ENCODE measurements at places on chromosomes 7 and 10.
A peak's percentile ranks its signal among the peaks of the same experiment; 100 is the strongest.

DNA sequence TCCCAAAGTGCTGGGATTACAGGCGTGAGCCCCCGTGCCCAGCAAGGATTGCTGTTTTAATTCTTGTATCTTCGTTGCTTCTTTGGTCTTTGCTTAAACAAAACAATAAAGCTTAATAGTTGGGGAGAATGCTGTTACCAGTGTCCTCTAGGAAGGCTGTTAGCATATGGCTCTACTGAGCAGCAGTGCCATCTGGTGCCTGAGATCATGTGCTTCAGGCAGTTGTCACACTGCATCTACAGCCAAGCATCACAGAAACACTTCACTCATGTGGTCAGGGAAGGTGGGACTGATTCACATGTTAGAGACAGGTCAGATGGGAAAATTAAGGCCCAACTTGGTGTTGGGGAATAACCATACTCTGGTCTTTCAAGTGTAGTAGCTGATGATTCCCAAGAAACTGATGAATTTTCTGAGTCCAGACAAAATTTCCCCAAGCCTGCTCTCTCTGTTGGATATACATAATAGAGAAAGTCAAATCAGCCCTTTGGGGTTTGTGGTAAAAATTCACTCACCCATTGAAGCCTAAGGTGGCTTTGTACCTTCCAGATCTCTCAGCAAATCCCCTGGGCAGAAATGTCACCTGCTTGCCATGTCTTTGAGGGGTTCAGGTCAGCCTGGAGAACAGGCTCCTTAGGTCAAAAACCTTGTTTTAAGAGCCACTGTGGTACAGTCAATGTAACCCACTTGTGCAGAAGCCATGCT lies 28.4 kb downstream of the UBE2D4 start:
- DNase-seq: peak; percentile 25

- no peak for DNase-seq
Measured at GRCh38 chr7:94266238-94266644, 128.5 kb upstream of the COL1A2 start.

- no peak for DNase-seq
Measured at GRCh38 chr10:28906934-28907333, 229.6 kb downstream of the BAMBI start.

DNA sequence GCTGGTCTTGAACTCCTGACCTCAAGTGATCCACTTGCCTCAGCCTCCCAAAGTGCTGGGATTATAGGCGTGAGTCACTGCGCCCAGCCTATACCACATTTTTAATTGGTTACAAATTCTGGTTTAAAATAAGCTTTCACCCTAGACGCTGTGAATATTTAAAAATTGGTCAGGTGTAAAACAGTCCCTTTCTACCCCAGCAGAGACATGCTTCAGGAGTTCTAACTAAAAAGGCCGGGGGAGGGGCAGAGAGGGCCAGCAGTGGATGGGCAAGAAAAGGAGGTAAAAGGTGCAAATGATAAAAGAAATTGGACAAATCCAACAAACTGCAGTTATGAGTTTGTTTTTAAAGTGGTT lies 70.0 kb downstream of the WAPL start:
- DNase-seq: no peak

GRCh38 chr7:141191277-141191676 lies 117.4 kb downstream of the TMEM178B start:
- DNase-seq: no peak

GRCh38 chr7:159015454-159016410 lies 128.9 kb downstream of the VIPR2 start:
- no peak for DNase-seq

DNA sequence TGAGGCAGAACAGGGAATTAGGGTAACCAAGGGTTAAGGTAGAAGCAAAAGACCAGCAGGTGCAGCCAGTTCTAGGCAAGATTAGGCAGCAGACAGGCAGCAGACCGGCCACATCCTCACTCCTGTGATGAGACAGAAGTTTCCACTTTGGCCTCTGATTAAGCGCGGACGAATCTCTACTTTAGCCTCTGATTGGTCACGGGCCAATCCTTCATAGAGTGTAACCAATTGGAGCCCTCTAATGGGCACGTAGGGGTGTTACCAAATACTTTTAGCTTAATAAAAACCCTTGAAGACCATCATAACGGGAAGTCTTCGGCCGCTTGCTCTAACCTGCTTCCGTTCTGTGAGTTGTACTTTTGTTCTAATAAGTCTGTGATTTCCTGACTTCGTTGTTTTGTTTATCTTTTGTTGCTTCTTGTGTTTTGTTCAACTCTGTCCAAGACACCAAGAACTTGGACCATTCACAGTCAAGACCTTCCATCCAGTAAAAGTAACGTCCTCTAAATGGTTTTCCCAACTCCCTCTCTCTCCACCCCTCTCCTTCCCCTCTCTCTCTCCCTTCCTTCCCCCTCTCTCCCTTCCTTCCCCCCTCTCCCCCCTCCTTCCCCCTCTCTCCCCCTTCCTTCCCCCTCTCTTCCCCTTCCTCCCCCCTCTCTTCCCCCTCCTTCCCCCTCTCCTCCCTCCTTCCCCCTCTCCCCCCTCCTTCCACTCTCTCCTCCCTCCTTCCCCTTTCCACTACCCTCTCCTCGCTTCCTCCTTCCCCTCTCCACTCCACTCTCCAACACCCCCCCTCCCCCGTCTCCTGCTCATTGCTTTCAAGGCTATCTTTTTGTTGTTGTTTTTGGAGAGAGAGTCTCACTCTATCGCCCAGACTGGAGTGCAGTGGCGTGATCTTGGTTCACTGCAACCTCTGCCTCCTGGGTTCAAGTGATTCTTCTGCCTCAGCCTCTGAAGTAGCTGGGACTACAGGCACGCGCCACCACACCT lies 13.2 kb upstream of the MALSU1 start:
- DNase-seq: no peak

DNA sequence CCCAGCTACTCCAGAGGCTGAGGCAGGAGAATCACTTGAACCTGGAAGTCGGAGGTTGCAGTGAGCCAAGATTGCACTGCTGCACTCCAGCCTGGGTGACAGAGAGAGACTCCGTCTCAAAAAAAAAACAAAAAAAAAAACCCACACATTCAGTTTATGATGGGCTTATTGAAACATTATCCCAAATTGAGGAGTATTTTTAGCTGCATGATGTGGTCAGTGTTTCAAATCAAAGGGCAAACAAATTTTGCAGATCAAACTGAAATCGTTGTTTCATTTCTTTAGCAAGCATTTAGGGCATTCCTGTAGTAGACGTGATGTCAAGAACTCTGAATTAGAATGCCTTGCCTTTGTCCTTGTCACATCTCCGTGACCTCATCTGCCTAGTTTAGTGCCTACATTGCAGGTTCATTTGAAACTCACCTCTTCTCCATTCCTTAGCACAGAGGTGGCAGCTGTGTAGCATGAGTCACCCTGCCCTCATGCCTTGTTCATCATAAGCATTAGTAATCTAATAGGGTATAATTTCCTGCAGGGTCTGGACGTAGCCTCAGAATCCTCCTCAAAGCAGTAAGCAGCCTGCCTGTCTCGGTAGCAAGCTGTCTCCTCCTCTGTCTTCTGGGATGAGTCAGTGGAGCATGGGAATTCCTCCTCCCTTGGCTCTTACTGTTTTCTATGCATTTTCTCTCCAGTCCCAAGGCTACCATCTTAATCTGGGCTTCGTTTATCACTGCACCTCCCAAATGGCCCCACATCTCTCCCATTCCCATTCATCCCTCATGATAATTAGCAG lies 73.8 kb downstream of the CUL1 start:
- DNase-seq: peak; percentile 55

GRCh38 chr7:131538071-131538812 lies 18.2 kb downstream of the PODXL start:
- DNase-seq: no peak

GRCh38 chr10:130232166-130233034 lies 96.2 kb downstream of the GLRX3 start:
- no peak for DNase-seq

DNA sequence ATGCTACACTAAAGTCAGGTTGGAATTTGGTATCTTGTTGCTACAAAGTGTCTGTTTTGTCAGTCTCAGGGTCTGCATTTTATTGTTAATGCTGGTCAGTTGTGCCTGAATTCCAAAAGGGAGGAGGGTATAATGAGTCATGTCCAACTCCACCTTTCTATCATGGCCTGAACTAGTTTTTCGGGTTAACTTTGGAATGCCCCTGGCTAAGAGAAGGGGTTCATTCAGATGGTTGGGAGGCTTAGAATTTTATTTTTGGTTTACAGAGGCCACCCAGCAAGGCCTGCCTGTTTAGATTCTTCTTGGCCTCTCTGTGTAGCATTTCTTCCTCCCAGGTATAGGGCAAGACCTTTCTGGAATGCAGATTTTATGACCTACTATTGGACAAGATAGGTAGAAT lies 93.2 kb downstream of the SKIDA1 start:
- no peak for DNase-seq

DNA sequence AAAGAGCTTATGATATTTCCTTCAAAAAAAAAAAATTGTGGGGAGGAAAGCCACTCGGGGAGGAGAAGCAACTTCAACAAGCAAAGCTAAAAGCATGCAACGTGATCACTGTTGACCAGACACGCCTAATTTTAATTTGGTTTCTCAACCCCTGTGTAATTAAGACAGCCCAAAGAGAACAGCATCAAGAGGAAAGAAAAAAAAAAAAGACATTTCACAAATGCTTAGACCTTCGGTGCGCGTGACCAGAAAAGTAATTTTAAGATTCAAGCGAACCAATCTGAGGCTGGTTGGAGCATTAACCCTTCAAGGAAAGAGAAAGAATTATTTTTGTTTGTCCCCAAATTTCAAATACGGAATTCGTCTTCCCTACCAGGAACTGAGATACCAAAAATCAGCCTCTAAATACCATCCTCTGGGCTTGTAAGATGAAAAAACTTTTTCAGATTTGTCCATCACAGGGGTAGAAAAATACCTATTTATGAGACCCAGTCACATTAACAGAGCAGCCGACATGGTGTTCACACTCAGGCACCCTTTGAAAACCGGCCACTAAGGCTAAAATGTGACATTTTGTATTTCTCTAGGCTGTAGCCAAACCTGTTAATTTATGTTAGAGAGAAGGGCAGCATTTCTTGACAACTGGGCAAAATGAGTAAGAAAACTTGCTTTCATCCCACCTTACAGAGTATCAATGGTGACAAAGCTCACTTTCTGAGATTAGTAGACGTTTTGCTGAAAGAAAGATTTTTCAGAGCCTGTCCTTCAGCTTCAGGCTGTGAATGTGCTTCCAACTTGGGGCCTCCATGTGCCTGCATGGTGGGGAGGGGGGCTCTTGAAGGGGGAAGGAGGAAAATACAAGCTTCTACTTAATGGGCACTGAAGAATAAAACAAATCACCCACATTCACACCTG lies 179.9 kb upstream of the KLF14 start:
- no peak for DNase-seq

DNA sequence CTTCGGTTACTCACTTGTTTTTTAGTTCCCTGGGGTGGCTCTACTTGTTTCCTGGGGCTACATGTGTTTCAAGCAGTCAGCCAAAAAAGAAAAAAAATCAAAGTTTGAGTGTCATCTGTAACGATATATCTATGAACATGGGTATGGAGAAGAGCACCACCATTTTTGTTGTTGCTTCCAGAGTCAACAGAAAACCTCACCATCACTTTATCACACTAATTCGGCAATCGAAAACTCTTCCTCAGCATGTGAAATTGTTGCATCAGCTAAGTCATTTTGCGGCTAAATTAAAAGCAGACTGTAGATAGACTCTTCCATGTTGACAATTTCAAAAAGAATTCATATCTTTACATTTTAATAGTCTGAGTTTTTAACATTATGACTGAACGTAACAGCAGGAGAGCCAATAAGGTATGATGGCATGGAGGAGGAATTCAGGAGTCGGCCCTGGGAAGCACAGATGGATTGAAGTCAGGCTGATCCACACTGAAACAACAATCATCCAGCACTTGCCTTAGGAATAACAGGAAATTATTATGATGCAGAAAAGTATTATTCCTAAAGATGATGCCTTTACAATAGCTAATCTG lies 455.7 kb upstream of the KLF6 start:
- DNase-seq: no peak

- no peak for DNase-seq
Measured at GRCh38 chr7:81198766-81199165, 279.9 kb upstream of the SEMA3C start.

DNA sequence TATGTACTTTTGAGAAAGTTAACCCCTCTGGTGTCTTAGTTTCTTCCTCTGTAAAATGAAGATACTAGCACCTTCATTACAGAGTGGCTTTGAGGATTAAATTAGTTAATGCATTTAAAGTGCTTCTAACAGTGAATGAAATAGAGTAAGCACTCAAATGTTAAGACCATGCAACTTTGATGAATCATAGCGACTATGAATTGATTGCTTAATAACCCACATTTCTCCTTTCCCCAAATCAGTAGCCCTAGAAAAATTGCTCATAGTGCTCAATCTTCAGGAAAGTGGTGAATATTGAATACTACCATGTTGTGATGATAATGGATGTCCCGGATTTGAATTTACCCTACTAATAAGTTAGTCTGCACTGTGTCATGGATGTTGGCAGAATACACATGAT lies 48.1 kb downstream of the CD36 start:
- DNase-seq: no peak

DNA sequence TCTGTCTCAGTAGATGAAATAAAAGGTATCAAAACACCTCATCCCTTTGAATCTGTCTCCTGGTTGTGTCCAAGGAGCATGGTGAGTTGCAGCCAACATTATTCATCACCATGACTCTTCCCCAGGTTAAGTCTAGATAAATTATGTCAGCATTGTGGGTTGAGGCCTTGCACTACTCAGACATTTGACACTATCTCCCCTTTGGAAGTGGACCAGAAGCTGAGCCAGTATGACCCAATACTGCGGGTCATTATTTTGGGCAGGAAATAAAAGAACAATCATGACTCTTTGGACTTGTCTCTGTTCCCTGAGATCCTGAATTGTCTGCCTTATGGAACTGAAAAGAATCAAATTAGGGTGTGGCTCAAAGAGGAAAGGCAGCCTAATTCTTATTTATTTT lies 168.2 kb upstream of the FAM171A1 start:
- DNase-seq: no peak

GRCh38 chr7:12211711-12212485 lies 804 bp downstream of the TMEM106B start:
- peak; percentile 6 for DNase-seq

DNA sequence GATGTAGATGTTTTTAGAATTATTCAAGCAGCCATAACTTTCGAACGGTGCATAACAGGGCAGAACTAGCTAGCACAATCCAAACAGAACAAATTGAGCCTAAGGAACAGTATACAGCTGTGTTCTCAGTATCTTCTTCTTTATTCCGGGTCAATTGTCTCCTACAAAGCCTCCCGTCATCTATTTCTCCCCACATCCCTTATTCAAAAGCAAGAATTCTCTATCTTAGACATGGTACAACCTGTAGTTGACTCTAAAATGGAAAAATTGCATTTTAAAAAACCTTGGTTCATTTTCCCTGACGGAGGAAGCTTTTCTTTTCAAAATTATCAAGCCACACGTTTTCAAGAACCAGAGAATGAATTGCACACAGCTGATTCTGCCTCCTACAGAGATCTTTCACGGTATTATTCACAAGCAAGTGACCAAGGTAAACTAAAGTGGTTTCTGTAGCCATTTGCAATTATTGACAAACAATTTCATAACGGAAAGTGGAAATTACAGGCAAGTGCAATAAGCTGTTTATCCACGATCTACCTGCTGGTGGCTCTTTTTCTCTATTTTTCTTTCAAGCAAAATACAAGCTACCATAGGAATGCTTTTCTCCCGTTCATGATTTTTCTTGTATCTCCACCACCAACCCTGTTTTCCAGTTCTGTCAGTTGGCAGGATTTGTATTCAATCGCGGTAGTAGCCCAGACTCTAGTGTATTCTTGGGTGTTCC lies 2.3 kb downstream of the GRM8 start:
- DNase-seq: no peak

Data from CD4-positive, alpha-beta T cell treated with Interleukin-17A for 4 hours (primary cell).